ENCODE measurements at places on chromosomes 3 and 15.
A peak's percentile ranks its signal among the peaks of the same experiment; 100 is the strongest.

DNA sequence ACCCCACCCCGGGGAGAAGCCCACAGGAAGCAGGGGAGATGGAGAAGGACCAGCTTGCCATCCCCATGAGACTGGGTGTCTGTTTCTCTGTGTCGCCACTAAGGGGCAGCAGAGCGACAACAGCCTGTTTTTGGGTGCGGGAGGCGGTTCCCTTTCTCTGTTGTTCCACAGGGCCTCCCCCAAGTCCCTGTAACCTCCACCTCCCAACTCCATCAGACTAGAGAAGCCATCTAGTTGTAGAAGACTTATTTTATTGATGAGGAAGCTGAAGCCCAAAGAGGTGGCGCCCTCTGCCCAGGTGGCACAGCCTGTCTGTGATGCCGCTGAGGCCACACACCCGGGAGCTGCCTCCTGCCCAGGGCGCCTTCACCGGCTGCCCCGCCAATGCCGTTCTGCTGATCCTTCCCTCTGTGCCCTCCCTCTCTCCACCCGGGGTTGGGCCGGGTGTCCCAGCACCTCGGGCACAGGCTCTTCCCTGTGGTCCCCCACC lies 3.9 kb upstream of the CCDC9B start:
- no peak overlapping the region for H3K4me3 ChIP-seq
- H3K27me3 ChIP-seq, result no peaks in the 10 kb centered on the region
- no peaks in the 10 kb centered on the region for H3K36me3 ChIP-seq
- DNase-seq, result peak; percentile 62
- peaks cover 8% of the 10 kb centered on the region for H3K4me1 ChIP-seq

- no peak overlapping the region for H3K27ac ChIP-seq
- H3K36me3 ChIP-seq, result no peaks in the 10 kb centered on the region
- no peaks in the 10 kb centered on the region for H3K27me3 ChIP-seq
Observed at GRCh38 chr3:82055792-82056191, 294.3 kb upstream of the GBE1 start.

DNA sequence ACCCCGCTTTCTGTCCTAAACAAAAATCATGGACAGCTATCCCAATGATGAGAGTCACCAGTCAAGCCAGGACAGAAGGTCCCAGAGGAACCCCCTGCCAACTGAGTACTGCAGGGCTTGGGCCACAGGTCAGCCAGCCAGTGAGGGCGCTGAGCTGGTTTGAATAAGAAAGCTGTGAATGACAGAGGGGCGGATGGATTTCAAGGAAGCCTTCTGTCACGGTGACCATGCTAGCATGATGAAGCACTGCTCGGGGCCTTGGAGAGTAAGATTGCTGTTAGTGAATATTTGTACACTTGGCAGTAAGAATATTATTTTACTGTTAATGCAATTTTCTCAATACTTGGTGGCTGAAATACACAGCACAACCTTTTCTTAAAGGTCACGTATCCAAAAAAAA lies 734.0 kb upstream of the NR2F2 start:
- no peaks in the 10 kb centered on the region for H3K4me1 ChIP-seq
- H3K36me3 ChIP-seq, result no peaks in the 10 kb centered on the region
- H3K4me3 ChIP-seq, result no peak overlapping the region
- DNase-seq, result no peak

- no peak for DNase-seq
- no peaks in the 10 kb centered on the region for H3K4me1 ChIP-seq
- no peak overlapping the region for H3K27ac ChIP-seq
- no peaks in the 10 kb centered on the region for H3K27me3 ChIP-seq
- no peak overlapping the region for H3K4me3 ChIP-seq
Observed at GRCh38 chr15:67184208-67184925, 70.1 kb downstream of the AAGAB start.

Measured in CD8-positive, alpha-beta memory T cell (primary cell).